ENCODE measurements at places on chromosomes 12 and 14.

DNA sequence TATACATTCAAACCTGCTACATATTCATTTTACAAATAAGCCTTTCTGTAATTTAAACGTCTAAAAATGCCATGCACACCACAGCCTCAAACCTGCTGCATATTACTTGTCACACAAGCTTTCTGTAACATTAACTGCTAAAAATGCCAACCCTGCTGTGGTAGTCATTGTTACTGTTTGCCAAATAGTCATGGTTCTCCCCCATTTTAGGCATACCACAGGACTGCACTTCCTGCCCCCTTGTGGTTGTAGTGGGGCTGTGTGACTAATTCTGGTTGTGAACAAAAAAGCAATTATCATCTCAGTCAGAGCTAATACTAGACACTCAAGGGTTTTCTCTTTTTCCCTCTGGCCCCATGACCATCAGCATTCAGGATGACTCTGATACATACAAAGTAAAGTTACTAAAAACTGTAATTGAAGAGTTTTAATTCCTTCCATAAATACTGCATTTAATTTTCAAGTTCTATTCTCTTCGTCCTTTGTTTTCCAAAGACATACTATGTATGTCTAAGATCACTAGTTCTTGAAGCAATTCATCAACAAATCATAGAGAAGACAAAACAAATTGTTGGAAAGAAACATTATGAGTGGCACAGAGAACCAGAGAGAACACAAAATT is 5.7 kb upstream of the SLC35F4 start:
- DNase-seq, result no peak

GRCh38 chr12:76152181-76152807 is 67.8 kb upstream of the NAP1L1 start:
- no peak for DNase-seq

- DNase-seq, result no peak
Measured at GRCh38 chr12:94745562-94745961, 95.2 kb upstream of the TMCC3 start.

GRCh38 chr12:81147292-81147919 is 69.5 kb downstream of the ACSS3 start:
- no peak for DNase-seq

- no peak for DNase-seq
Measured at GRCh38 chr14:21191809-21192446, 36.1 kb upstream of the OR5AU1 start.

GRCh38 chr14:70642303-70643235 is 853 bp downstream of the TTC9 start:
- DNase-seq, result no peak

DNA sequence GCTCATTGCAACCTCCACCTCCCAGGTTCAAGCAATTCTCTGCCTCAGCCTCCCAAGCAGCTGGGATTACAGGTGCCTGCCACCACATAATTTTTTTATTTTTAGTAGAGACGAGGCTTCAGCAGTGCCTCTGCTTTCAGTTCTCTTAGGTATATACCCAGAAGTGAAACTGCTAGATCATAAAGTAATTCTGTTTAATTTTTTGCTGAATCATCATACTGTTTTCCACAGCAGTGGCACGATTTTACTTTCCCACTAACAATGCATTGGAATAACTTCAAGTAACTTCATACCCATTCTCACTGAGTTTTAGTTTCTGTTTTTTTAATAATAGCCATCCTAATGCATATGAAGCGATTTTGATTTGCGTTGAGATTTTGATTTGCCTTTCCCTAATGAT is 148.0 kb upstream of the G2E3 start:
- DNase-seq, result no peak

GRCh38 chr12:12353807-12354206 is 3.1 kb upstream of the BORCS5 start:
- DNase-seq, result no peak

DNA sequence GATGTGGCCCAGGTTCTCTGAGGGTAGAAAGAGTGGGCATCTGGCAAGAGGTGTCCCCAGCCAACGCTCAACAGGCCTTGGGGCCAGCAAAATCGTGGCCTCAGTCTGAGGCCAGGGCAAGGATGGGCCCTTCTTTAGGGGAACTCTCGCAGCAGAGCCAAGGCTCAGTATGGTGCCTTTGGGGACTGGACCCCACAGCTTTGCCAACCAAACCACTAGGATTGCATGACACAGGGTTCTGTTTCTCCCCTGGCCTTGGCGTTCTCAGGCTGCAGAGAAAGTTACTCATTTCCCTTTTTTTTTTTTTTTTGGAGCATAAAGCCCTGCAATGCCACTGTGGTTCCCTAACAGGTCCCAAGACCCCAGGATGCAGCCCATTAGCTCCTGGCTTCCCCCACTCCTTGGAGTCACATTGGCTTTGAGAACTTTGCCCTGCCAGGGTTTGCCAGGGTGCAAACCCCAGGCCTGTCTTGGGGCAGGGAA is 100.6 kb downstream of the LGMN start:
- DNase-seq, result no peak

DNA sequence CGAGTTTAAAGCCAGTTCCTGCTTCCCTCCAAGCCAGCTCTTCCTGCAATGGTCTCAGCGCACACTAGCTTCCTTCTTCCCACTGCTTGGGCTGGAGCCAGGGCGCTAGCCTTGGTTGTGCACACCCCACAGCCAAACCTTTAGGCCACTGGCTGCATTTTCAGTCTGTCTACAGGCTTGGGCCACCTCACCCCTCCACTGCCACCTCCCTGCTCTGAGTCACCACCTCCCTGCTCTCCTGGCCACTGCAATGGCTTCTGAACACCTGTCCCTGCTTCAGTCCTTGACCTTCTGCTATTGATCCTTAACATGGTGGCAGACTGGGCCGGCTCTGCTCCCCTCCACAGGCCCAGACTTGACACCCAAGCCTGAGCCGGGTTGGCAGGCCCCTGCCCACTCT is 151.1 kb downstream of the RBM19 start:
- no peak for DNase-seq

All from right renal cortex interstitium (tissue), 3 donors.